Gastrocnemius medialis (tissue), 4 donors: ENCODE measurements at places on chromosomes 6 and 20. TPM values are rescaled to one million over a fixed set of nuclear protein-coding genes. Genes with fewer than 3 reads are reported as not detected.

The LAMP5 gene
- not detected for total RNA-seq

The MLN gene
- total RNA-seq = not detected

The ADAM33 gene
- total RNA-seq = 3.2 TPM

GRCh38 chr6:66578362-66578761 lies 871.3 kb upstream of the EYS start:
- no peaks in the 10 kb centered on the region for H3K27me3 ChIP-seq
- no peaks in the 10 kb centered on the region for H3K36me3 ChIP-seq
- no peak overlapping the region for H3K4me3 ChIP-seq
- no peak for DNase-seq

DNA sequence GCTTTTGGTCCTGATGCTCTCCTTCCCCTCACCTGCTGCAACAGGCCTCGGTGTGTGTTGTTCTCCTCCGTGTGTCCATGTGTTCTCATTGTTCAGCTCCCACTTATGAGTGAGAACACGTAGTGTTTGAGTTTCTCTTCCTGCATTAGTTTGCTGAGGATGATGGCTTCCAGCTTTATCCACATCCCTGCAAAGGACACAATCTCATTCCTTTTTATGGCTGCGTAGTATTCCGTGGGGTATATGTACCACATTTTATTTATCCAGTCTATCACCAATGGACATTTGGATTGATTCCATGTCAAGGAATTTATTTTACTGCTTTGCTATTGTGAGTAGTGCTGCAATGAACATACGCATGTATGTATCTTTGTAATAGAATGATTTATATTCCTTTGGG lies 116.9 kb upstream of the SIRPG start:
- H3K36me3 ChIP-seq = no peaks in the 10 kb centered on the region
- no peak overlapping the region for H3K4me3 ChIP-seq
- H3K4me1 ChIP-seq = peaks cover 10% of the 10 kb centered on the region
- DNase-seq = no peak

GRCh38 chr6:125598422-125598821 lies 151.0 kb upstream of the HEY2 start:
- H3K27ac ChIP-seq = peak overlapping the region; percentile 92
- peak overlapping the region; percentile 20 for H3K4me3 ChIP-seq
- H3K4me1 ChIP-seq = peaks cover 29% of the 10 kb centered on the region
- no peaks in the 10 kb centered on the region for H3K36me3 ChIP-seq
